Endothelial cell (in vitro differentiated cells): ENCODE measurements at places on chromosomes 3 and 15.

GRCh38 chr3:172687501-172687900 lies 23.4 kb downstream of the NCEH1 start:
- no peak for DNase-seq

DNA sequence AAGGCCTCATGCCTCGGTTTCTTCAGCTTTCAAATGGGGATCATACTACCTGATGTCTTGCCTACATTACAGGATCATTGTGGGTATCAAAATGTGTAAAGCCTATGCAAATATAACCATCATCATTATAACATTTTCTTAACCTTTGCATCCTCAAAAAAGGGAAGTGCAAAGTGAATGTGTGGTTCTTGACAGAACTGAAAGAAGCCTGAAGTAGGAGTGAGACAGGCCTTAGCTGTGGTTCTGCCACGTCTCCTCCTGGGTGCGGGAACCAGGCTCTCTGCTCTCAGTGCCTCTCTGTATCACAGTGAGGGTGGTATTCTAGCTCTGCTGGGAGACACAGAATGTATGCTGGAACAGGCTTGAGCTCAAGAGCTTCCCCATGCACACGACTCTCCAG lies 316.9 kb upstream of the ICE2 start:
- no peak for DNase-seq

DNA sequence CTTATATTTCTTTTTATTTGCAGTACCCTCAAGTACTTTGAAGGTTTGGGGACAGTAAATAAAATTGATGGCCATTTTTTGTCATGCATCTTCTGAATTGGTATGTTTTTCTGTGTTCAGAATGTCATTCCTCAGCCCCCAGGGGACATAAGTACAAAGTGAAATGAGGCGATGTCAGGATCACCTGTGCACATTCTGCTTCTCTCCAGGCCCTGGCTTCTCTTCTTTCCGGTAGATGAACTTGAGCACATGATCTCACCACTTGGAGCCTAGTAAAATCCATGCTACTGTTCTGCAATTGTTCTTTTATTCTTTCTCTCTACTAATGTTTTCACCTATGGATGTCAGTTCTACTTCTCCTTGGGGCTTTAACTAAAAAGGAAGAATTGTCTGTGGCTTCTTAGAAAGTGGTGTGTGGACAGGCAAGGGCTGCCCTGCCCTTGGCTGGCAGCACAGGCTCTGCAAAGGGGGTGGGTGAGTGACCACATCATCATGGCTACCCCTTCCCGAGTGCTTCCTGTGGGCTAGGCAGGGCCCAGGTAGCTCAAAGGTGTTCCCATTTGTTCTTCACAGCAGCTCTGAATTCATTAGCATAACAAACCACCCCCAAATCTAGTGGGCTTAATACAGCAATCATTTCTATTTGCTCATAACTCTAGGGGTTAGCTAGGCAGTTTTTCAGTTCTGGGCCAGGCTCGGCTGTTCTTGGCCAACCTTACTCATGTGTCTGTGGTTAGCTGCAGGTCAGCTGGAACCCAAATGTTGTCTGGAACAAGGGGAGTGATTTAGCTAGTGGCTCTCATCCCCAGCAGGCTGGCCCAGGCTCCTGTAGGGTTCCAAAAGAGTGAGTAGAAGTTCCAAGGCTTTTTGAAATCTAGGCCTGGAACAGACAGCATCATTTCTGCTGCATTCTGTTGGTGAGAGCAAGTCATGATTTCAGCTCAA lies 154.0 kb upstream of the CTDSPL start:
- DNase-seq, result no peak

- DNase-seq, result no peak
Measured at GRCh38 chr3:71936681-71937080, 151.7 kb upstream of the PROK2 start.

DNA sequence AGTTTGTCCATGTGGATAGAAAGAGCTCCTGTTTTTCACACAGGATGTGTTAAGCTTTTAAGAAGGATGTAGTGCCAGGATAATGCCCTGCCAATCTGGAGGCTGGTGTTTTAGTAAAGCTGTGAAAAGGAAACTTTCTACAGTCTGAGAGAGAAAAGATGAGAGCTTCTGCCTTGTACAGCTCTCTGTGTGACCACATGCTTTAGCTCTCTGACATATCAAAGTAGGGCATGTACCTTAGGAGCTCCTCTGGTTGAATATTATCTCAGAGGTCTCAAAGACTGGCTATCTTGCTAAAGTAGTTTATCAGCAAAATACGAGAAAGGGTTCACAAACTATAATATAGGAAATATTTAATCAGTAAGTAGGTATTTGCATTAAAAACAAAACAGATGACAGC lies 30.4 kb downstream of the CDIN1 start:
- DNase-seq, result no peak

DNA sequence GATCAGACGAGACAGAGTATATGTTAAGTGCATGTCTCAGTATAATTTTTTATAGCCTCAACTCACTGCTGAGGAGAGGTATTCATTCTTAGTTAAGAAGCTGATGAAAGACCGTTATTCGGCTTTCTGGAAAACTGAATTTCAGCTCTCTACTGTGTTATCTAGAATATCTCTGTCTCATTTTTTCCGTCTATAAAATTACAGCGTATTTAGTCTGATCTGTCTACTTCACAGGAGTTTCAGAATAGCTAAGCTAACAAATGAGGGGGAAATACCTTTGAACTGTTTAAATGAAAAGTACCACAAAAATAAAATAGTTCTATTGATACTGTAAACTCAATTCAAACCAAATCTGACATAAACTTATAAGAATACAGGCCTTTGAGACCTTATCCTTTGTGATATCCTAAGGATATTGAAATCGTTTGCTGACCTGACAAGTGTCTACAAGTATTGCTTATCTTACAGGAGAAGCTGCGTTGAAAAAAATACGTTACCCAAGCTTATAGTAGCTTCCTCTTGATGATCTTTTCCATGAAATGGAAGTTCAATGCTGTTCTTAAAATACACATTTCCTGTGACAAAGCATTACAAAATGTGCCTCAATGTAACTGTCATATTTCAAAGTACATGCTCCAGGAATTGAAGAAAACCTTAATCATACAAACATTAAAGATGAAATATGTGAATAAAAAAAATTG lies 104.6 kb downstream of the IL1RAP start:
- DNase-seq, result no peak

DNA sequence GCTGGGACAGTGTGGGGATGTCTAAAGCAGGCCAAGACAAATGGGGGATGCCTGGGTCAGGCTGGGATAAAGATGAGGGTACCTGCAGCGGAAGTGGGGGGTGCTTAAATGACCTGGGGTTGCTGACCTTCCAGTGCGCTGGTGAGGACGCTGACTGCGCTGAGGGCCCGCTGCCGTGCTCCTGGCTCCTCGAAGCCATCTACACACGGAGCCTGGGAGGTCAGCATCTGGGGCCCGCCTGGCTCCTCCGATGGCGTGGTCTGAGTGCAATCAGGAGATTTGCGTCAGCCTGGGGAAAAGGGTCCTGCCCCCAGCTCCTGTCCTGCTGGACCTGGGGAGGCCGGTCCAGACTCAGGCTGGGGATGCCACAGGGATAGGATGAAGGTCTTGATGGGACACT lies 50.7 kb downstream of the SCN5A start:
- DNase-seq, result no peak

DNA sequence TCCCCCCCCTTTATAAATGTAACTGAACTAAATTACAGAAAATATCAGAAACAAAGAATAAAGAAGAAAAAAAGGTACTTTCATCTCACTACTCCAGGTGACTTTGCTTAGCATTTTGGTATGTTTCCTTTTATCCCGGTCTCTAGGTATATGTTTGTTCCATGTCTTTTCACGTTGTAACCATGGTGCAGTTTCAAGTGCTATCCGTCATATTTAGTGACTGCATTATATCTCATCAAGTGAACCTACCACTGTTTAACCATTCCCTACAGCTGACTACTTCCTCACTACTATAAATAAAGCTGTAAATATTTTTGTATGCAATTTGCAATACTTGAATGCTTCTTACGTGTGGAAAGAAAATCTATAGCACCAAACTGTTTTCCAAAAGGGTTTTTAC lies 2.2 kb downstream of the BTBD1 start:
- no peak for DNase-seq

DNA sequence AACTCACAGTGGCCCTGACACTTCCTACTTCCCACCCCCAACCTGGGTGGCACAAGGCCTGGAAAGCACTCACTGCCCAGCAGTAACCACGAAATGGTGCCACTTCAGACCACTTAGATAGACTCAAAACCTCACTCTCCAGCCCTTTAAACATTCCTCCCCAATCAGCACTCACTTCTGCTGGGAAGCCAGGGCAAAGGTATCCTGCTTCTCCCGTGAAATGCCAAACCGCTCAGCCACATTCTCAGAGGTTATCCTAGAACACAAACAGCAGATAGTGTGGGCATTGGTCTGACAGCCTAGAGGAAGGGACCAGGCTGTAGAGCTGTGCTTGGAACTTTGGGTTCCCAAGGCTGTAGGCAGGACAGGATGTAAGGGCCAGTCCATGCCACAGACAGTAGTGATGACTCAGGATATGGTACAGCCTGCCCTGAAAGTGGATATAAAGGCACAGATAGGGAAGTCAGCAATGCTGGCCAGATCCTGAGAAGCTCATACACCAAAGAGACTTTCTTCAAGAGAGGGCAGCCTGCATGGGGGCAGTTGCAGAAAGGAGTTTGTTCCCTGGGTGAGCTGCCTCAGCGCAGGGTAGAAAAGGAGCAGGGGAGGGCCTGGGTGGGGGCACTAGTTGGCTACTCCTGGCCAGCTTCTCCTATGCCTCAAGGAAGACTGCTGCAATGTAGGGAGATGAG lies 9.2 kb downstream of the ACAA1 start:
- no peak for DNase-seq

- DNase-seq, result no peak
Measured at GRCh38 chr3:188108703-188109412, 45.1 kb upstream of the LPP start.

DNA sequence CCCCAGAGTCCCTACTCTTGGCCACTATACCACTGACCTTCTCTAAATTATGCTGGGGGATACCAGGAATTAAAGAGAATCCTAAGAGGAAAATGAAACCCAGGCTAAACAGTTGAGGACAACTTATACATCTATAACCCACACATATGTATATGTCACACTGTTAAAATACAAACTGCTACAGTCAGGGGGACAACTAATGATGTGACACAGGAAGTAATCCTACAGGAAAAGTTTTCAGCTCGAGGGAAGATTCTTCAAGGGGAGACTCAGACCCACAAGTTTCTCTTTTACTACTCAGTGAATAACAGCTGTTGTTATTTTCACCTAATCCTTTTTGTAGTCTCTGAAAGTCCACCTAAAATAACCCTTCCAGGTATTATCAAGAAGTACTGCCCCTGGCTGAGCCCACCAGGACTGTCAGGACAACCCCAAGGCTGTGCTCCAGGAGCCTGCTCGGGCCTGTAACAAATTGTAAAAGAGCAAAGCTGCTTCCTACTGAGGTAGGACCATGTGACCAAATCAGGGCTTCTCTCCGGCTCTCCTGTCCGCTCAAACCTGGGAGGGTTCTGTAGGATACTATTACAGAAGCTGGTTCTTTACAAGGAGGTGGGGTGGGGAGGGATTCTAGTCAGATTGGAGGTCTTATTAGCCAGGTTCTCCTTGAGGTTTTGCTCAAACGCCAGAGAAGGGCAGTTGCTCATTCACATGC lies 91.6 kb downstream of the SRGAP3 start:
- DNase-seq, result no peak

- no peak for DNase-seq
Measured at GRCh38 chr3:43260412-43260811, 25.9 kb upstream of the SNRK start.

GRCh38 chr3:23162934-23163333 lies 40.2 kb upstream of the UBE2E2 start:
- DNase-seq, result no peak

GRCh38 chr3:31022716-31023115 lies 128.3 kb upstream of the GADL1 start:
- no peak for DNase-seq

- no peak for DNase-seq
Measured at GRCh38 chr3:71968544-71968943, 183.6 kb upstream of the PROK2 start.

DNA sequence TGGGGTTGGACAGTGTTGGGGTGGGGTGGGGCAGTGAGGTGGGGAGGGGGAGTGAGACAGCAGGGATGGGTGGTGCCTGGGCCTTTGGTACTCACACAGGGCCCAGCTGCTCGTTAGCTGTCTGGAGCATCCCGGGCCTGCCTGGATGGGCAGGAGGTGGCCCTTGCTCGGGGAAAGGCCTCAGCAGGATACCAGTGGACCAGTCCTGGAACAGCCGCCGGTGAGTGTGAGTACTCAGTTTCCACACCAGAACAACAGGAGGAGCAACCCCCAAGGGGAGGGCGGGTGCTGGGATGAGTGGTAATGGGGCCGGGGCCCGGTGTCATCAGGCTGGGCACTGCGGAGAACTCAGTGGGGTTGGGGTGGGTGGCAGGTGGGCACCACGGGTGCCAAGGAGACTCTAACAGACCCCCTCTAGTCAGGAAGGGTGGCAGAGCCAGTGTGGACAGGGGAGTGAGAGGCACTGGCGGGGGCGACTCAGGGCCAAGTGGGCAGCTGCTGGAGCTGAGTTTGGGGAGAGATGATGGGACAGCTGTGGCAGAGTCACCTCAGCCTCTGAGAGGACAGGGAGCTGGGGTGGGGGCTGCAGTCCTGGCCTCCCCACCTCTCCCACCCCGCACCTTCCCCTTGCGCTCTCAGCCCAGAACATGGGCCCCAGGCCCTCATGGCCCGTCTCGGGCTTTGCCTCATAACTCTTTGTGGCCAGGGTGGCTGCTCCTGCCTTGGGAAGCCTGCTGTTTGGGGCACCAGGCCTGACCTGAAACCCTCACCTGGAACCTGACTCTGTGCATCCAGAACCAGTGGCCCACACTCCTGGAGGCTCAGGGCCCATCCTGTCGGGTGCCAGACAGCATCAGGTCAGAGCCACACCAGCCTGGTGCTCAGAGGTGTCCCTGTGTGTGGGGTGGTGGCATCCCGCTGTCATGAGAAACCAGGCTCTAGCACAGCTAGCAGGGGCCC lies 52.1 kb upstream of the PRR23E start:
- DNase-seq, result no peak

DNA sequence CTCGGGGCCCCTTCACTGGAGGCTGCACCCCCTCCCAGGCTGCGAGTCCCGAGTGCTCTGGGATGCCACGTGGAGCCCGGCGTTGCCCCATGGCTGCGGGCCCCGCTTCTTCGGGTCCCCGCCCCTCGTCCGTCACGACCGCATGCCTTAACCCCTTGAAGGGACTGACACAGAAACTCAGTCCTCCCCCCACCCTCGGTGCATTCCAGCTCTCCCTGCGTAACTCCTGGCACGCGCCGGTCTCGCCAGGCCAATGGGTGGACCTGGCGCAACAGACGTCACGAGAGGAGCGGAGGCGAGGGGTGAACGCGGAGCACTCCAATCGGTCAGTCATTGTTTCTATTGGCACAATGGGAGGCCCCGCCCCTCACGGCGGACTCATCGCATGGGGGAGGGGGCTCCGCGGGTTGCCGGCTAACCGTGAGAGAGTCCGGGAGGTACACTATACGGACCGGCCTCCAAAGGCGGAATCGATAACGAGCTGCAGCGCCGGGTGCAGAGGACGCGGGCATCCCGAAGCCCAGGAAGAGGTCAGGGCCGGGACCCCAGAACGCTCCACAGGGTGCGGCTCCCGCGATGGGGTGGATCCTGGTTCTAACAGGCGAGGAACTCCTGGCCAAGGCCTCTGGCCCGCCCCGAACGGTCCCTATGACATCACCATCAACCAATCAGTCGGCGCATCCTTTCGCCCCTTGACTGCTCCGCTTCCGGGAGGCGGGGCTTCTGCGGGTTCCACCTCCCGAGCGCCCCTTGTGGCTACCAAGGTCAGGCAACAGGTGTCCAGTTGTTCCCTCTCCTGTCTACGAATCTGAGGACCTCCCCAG lies 1.0 kb upstream of the CELSR3 start:
- DNase-seq, result peak; percentile 97

- no peak for DNase-seq
Measured at GRCh38 chr3:150268426-150269391, 139.4 kb upstream of the TSC22D2 start.

GRCh38 chr15:40392986-40393948 lies 10.7 kb downstream of the KNSTRN start:
- no peak for DNase-seq
